NCI-H1092 (cell line): ENCODE measurements at places on chromosomes 12 and 14.

GRCh38 chr12:76976777-76977382, 88.5 kb downstream of the E2F7 start:
- DNase-seq, result no peak

DNA sequence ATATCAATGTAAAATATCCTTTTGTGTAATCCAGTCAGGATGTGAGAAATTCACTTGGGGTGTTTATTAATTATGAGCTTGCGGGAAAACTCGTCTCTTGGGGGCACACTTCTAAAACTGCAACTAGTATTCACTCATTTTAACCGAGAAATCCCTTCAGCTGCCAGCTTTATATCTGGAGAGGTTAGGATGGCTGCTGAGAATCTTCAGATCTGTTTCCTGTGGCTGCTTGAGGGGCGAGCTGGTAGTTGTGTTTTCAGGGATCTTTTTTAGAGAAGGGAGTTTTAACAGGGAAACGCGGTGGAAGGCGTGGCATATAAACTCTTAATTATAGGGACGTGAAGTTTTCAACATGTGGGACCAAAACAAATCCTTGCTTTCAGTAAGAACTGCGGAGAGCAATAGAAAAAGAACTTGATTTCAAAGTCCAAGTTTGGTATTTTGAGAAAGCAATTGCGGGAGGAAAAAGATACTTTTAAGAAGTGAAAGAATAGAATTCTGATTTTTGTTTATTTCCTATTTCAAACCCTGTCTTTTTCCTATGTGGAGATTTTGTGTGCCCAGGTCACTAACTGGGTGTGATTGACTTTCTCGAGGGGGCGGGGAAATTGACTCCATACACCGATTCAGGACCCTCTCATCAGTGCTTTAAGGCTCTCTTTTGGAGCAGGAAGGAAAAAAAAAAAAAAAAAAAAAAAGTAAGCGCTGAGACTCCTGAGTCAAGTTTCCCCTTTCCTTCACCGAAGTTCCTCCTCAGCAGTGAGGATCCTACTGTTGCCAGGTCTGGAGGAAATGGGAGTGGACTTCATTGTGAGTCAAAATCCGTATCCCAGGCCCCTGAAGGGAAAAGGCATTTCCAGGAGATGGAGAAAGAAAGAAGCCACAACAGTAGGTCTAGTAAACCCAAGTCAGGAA, 1.1 kb downstream of the PPFIBP1 start:
- no peak for DNase-seq

DNA sequence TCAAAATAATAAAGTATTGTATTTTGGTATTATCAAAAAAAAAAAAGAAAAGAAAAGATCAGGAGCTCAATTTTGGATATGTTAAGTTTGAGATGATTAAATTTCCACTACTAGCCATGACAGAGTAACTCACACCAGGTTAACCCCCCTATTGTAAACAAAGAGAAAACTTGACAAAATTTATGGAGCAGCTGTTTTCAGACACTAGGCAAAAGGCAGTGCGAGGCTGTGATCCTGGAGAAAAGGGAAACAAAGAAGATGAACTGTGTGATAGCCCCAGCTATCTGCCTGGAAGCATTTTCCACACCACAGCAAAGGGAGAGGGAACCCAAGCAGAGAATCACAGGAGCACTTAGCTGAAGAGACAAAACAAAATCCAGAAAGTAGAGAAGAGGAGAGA, 145.0 kb downstream of the KIF21A start:
- no peak for DNase-seq

- DNase-seq, result no peak
These were observed 45.0 kb downstream of the LRTM2 start for GRCh38 chr12:1865284-1865866.

GRCh38 chr14:95490727-95491451, 25.6 kb downstream of the SYNE3 start:
- no peak for DNase-seq

- DNase-seq, result no peak
These were observed 55.3 kb downstream of the MDM2 start for GRCh38 chr12:68863109-68863770.

GRCh38 chr14:104436741-104437701, 142.5 kb upstream of the C14orf180 start:
- DNase-seq, result no peak

- DNase-seq, result no peak
These were observed 120.0 kb upstream of the SLC38A2 start for GRCh38 chr12:46492471-46493085.

GRCh38 chr12:93979189-93979588, 169.2 kb upstream of the PLXNC1 start:
- DNase-seq, result no peak

- no peak for DNase-seq
These were observed 2.1 kb downstream of the MAPK1IP1L start for GRCh38 chr14:55053500-55053899.

DNA sequence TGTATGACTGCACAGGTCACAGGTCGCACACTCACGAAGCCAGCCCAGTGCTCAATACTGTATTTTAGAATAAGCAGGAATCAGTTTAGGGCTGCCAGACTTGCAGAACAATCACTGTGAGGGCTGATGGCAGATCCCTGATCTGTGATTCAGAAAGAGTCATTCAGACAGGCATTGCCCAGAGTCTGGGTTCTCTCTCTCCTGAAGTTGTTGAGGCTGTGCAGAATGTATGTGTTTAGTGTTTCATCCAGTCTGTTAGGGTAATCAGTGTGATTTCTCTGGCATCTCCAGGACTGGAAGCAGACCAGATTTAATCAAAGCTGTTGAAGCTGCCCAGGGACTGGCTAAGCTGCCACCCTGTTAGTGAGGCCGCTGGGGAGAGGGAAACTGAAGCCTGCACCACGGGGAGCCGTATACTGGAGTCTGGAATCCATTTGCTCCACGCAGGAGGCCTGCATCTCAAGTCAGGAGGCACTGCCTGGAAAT, 69.3 kb downstream of the ETV6 start:
- DNase-seq, result no peak

- no peak for DNase-seq
These were observed 1358.8 kb downstream of the LRFN5 start for GRCh38 chr14:42965512-42965911.

GRCh38 chr12:52274521-52275120, at the start of gene KRT86:
Gene KRT86, plus strand, starts transcription at chr12:52274645. Its CDS starts 27,272 bp downstream, at chr12:52301917.
- DNase-seq, result no peak

- DNase-seq, result no peak
These were observed 17.8 kb downstream of the POMT2 start for GRCh38 chr14:77302926-77303325.

- no peak for DNase-seq
These were observed 1562.4 kb downstream of the AACS start for GRCh38 chr12:126627596-126627995.

GRCh38 chr12:75706786-75707605, 195.6 kb upstream of the KRR1 start:
- no peak for DNase-seq
